Cerebellar nuclear complex (tissue), 1 donor: ENCODE measurements at places on chromosomes 1 and 21.
A peak's percentile ranks its signal among the peaks of the same experiment; 100 is the strongest.

DNA sequence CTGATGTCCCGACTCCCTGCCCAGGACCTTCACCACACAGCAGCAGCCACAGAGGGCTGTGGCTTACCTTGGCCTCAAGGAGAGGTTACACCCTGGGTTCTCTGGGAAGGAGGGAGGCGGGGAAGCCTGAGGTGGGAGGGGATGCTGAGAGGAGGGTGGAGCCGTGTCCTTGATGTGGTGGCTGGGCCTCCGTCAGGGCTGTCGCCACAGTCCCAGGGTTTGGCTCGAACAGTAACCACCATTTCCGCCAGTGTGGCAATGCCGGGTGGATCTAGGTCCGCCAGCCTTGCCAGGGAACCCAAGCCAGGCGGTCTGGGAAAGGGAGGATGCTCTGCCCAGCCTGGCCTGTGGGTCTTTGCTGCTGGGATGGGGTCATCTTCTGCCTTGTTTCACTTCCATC, 18.4 kb upstream of the CDCA8 start:
- DNase-seq, result no peak

DNA sequence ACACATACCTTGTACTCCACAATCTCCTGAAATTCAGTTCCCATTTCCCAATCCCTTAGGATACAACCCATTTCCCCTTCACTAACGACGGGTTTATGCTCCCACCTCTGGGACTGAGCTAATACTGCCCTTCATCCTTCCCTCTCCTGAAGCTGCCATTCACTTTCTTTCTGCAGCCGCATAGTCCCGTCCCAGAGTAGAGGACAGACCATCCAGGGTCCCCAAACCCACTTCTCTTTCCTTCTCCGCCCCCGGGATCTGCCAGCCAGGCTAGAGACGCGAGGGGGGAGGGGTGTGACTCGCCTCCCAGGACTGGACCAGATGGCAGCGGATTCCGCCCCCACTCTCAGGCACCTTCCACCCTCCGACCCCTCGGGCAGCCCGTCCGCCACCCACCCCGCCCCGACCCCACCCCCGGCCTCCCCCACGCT, 679 bp downstream of the ABL2 start:
- no peak for DNase-seq

DNA sequence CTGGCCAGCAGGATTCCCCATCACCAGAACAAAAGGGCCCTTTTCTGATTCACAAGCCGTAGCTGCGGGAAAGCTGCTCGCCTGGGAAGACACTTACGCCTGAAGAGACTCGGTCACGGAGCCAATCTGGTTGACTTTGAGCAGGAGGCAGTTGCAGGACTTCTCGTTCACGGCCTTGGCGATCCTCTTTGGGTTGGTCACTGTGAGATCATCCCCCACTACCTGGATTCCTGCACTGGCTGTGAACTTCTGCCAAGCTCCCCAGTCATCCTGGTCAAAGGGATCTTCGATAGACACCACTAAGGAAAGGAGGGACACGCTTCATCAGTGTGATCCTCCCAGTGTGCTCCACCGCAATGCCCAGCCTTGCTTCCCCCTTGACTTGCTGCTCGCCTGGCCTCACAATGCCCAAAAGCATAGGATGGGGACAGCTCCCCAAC, 14.7 kb downstream of the ENO1 start:
- no peak for DNase-seq

GRCh38 chr1:25445993-25446538, 15.4 kb downstream of the MACO1 start:
- no peak for DNase-seq

DNA sequence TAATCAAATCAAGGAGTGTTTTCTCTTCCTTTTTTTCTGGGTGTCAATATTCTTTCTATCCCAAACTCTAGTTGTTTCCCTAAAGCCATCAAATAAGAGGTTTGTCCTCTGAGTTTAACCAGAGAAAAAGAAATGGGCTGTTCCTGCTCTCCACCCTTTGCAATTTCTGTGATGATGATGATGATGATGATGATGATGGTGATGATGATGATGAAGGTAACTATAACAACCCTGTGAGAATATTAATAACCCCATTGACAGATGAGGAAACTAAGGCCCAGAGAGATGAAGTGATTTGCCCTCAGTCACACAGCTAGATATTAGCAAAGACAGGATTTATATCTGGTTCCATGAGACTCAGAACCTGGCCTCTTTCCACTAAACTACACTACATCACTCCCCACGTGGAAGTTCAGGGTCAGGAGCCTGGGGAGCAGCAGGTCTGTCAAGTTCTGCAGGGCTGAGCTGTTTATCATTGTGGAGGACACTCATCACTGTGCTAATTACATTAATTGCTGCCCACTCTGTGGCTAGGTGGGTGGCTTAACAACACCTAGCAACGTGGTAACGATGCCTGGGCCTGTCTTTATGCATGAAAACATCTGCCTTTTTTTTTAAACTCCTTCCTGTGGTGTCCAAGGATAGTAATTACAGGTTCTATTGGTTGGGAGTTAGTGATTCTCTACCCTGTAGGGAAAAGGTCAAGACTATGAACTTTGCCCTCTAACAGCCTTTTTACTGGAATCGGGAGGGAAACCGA, 19.0 kb upstream of the JUN start:
- DNase-seq, result no peak

GRCh38 chr1:214727274-214727673, 124.3 kb downstream of the CENPF start:
- no peak for DNase-seq

DNA sequence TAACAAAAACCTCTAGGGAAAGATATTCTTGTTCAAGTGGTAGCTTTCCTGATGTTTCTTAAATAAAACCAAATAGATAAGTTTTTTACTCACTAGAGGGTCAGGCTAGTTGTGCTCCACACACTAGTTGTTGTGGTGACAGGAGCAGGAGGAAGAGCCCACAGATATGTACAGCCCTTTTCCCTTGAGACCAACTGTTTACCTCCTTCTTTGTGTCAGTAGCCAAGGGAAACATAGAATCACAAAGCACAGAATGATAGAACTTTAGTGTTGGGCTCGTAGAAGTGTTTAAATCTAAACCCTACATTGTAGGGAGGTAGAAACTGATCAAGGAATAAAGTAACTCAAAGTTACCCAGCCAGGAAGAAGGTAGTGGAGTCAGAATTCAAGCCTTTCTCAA, 309.0 kb downstream of the CTH start:
- no peak for DNase-seq

DNA sequence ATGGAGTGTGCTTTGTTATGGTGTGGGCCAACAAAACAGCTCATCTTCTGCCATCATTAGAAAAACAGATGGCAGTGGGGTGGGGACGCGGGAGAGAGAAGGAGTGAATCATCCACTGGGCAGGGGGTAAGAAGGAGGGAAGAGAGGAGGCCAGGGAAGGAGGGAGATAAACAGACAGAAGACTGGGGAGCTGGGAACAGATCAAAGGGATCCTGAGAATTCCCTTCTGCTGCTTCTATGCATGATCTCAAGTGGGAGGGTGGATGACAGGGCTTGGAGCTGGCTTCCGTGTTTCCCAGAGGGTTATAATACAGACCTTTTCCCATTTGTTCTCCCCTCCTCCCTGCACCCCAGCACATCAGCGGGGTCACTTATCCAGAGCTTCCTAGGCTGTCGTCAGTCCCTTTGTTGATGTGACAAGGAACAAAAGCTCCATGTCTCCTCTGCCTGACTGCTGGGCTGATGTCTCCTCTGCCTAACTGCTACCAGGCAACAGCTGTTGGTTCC, 338.6 kb downstream of the PAPPA2 start:
- DNase-seq, result peak; percentile 25

DNA sequence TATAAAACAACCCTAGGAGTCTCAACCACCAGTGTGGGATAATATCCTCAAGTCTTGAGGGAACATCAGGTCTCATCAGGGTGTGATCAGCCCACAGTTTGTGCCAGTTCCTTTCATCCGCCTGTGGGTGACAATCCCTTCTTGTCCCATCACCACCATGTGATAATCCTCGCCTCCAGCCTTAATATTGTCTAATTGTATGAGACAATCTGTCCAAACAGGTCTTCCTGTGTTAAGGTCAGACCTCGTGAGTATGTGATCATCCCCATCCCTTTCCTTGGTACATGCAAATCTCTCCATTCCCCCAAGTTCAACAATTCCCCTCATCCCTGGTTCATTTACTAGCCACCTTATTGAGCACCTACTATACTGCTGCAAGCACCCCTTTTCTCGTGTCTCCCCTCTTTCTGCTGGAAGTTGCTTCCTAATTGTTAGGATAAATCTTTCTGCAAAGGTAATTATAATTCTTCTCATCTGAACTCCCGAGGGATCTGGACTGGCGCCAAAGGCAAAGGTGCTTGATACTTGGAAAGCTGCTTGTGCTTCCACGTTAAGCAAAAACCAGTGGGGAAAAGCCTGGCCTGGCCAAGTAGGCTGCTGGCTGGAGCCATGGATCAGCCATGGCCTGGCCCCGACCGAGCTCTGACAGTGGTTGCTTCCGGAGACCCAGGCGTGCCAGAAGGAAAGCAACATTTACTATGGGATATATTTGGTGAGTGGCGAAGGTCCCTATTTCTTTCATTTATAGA, 92.5 kb downstream of the RNF220 start:
- DNase-seq, result no peak
